ENCODE measurements at places on chromosomes 13 and 19.
A peak's percentile ranks its signal among the peaks of the same experiment; 100 is the strongest.

DNA sequence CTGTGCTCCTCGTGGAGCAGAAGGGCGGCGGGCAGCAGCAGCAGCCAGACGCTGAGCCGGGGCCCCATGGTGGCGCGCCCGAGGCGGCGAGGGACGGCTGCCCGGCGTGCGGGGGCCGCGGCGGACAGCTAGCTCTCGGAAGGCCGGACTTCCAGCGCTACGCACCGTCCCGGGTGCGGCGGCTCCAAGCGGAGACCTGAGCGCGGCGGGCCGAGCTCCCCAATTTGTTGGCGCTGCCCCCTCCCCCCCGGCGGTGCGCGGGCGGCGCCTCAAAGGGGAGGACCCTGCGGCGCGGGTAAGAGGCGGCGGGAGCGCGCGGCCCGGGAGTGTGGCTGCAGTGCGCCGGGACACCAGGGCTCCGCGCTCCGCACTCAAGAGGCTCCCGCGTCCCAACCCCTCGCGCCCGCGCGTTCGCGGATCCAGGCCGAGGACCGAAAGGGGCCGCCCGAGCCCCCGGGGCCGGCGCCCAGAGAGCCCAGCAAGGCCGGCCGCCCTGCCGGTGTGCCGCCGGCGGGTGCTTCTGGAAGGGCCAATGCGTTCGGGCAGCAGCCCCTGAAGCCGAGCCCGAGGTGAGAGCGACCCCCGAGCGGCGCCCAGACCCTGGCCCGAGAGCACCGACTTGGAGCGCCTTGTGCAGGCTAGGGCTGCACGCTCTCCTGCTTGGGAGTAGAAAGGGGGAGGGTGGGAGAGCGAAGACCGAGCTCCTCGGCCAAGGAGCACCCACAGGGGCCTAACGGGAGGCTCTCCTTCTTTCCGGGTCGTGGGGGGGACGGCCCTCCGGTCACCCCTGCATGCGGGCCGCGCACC lies at the start of the genes COL4A1 and COL4A2:
TSS of gene COL4A1 (minus strand) at position 198 of the 807 bp plus-strand sequence. CDS start at position 68, 130 bp downstream.
TSS of gene COL4A2 (plus strand) at position 325 of the 807 bp plus-strand sequence. CDS start 620 bp downstream, outside the sequence.
- no peak for DNase-seq

DNA sequence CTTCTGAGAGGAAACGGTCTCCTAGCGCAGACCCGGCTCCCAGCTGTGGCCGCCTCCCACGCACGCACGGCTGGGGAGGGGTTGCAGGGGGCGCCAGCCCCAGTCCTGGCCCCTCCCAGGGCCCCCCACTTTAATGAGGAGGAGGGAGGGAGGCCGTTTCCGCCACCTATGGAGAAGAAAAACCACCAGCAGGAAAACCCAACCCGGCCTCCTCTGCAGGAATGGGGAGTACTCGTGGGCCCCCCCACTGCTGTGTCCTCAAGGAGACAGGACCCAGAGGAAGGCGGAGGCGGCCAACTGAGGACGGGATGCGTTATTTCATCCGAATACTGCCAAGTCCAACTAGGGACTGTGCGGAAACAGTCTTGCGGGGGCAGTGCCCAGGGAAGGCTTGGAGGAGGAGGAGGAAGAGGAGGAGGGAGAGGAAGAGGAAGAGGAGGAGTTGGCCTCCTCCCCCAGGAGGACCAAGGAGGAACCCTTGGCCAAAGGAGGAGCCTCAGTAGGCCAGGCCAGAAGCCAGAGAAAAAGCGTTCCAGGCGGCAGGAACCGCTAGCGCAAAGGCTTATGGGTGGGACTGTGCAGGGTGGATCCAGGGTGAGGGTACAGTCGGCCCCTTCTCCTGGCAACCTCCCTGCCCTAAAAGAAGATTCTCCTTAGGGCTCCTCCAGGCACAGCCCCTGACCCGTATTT lies 3.9 kb upstream of the SSBP4 start:
- no peak for DNase-seq

GRCh38 chr19:49409441-49410029 lies 13.7 kb downstream of the PTH2 start:
- no peak for DNase-seq

- DNase-seq, result no peak
Observed at GRCh38 chr13:22866221-22866620, 314.6 kb upstream of the SGCG start.

GRCh38 chr13:74134777-74135325 lies 647 bp upstream of the KLF12 start:
- DNase-seq, result peak; percentile 53

GRCh38 chr13:24215732-24216131 lies 55.2 kb downstream of the SPATA13 start:
- no peak for DNase-seq

DNA sequence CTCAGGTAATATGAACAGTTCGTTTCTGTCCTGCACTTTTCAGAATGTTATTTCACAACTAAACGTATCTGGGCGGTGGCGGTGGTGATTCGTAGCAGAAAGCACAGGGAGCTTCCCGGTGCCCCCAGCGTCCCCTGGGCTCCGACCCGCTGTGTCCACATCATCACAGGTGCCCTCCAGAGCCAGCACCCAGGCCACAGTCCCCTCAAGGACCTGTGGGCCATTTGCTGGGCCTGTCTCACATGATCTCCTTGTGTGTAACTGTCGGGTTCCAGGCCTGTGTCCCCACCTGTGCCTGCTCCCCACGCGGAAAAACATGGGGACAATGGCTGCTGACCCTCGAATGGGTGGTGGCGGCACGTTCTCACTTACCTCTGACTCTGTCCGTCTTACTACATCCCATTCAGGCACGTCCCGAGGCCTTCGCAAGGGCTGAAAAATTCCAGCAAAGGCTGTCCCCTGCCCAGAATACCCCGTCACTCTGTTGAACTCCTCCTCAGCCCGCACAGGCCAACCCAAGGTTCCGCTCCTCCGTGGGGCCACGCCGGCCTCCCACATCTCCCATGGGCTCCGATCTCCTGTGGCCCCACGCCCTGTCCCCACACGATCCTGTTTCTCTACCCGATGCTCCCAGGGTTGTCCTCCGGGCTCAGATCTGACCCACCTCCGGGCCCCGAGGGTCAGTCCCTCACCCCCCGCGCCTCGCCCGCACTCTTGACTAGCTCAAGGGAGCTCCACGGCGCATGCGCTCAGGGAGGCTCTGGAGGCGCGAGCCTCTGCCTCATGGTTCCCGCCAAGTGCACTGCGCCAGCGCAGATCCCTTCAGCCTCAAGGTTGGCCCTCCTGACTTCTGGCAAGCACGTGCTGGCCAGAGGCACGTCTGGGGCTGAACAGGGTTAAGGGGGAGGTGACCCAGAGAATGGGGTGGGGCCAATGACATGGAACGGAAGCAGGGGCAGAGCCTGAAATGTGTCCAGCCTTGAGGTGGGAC lies 21.2 kb downstream of the DEDD2 start:
- DNase-seq, result no peak

DNA sequence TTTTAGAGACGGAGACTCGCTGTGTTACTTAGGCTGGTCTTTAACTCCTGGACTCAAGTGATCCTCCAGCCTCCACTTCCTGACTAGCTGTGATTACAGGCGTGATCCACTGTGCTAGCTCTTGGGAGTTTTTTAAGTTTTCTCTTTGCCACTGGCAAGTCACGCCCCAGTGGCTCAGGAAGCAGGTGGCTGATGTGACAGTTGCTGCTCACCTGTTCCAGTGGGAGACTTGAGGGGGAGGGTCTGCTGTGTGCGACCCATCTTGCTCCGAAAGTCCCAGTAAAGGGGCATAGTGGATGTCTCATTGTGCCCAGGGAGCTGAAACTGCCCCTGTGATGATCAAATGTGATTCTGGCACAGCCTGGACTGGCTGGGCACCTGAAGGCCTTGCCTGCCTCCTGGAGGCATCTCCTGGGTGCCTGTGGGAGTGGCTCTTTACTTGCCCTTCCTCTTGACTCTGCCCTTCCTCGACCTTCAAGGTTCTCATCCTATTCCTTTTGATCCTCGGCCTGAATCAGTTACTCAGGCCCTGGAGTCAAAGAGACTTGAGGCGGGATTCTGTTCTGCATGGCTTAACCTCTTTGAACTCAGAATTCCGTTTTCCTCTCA lies 7.8 kb downstream of the SMARCA4 start:
- DNase-seq, result no peak

GRCh38 chr13:111251646-111252445 lies 68.6 kb upstream of the TEX29 start:
- DNase-seq, result no peak

- peak; percentile 4 for DNase-seq
Observed at GRCh38 chr13:101529422-101529821, 76.9 kb downstream of the ITGBL1 start.

GRCh38 chr19:13057744-13058143 lies 44.9 kb downstream of the LYL1 start:
- DNase-seq, result no peak

DNA sequence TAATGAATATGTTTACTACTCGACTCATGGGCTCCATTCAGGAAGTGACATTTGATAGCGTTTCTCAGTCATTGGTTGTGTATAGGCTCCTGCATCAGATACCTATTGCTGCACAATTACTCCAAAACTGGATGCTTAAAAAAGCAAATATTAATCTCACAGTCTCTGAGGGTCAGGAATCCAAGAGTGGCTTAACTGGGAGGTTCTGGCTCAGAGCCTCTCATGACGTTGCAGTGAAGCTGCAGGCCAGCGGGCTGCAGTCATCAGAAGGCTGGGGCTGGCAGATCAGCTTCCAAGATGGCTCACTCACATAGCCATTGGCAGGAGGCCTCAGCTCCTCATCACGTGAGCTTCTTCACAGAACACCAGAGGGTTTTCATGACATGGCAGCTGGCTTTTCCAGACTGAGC lies 525.1 kb upstream of the NBEA start:
- DNase-seq, result no peak

- no peak for DNase-seq
Observed at GRCh38 chr13:35016362-35017112, 74.5 kb downstream of the NBEA start.

- no peak for DNase-seq
Observed at GRCh38 chr19:2188708-2189385, 25.1 kb downstream of the DOT1L start.
